ENCODE measurements at places on chromosomes 12 and 14.

- no peak for DNase-seq
Observed at GRCh38 chr14:61562321-61563161, 132.8 kb upstream of the HIF1A start.

DNA sequence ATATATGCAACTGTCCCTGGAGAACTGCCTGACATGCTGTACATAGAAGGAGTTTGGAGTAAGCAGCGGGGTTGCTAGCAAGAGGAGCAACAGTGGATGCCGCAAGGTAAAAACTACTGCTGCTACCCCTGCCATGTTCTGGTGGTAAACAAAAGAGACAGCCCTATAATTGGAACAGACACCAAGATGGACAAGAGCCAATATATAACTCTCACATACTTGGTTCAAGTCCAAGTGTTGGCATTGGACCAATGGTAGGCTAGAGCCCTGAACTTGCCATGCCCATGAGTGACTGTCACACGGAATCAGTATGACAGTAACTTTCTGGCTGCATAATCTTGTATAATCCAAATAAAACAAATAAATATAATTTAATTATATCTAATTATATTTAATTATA is 13.7 kb downstream of the ATXN7L3B start:
- no peak for DNase-seq

DNA sequence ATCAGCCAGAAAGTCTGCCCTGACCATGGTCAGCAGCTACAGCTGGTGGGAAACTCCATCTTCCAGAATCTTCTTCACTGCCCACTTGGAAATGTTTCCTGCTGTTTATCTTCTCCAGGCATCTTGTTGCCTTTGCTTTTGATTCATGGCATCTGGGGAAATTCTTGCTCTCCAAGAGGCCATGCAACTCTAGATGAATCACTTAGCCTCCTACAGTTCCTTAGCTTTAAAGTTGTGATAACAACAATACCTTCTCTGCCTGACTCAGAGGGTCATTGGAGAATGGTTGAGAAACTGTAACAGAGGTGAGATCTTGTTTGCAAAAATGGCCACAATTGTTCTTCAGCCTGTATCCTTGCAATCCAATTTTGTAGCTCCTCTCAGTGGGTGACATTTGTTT is 121.0 kb upstream of the VRK1 start:
- no peak for DNase-seq

DNA sequence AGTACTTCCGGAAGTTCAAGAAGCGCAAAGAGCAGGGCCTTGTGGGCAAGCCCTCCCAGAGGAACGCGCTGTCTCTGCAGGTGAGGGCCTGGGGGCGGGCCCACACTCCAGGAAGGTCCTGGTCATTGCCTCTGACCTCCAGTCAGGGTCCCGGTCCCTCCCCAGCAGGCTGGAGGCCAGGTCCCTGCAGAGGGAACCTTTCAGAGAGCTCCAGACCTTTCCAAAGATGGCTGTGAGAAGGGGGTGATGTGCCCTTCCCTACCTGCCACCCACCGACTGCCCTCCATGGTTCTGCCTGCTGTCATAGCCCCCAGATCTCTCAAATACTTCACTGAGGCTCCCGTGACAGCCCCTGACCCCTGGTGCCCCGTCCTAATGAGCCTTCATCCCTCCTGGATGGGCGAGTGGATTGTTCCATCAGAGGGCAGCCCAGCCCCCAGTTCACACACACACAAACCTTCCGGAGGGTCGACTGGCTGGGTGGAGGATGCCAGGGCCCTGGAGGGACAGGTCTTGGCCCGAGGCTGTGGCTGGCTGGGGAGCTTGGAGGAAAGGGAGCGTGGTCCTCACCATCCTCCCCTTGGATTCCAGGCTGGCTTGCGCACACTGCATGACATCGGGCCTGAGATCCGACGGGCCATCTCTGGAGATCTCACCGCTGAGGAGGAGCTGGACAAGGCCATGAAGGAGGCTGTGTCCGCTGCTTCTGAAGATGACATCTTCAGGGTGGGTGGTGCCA is 117.5 kb upstream of the FKBP4 start:
- DNase-seq = no peak

DNA sequence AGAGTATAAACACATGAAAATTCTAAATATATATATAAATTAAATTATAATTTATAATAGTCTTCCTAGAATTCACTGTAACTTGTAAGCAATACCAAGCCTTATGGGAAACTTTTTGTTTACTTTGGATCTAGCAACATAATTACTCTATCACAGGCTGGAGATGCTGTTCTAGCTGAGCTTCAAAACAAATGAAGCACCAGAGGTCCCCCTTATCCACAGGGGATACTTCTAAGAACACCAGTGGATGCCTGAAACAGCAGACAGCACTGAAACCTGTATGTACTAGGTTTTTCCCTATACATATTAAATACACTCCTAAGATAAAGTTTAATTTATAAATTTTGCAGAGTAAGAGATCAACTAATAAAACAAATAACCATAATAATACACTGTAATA is 96.6 kb downstream of the CDK17 start:
- no peak for DNase-seq

DNA sequence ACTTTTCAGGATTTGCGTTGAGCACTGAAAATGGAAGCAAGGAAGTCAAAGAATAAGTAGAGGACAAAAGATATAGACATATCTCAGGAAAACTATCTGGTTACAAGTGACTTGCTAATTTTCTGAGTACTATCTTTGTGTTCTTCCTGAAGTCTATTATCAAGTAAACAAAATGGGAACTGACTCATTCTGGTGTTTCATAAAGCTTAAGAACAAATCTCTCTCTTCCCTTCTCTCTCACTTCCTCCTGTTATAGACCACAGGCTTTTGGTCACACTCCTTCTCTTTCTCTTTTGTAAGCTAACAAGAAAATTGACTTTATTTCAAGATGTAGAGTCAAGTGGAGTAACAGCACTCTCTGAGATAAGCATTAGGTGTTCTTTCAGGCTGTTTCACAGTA is 406.6 kb upstream of the SYT1 start:
- no peak for DNase-seq

DNA sequence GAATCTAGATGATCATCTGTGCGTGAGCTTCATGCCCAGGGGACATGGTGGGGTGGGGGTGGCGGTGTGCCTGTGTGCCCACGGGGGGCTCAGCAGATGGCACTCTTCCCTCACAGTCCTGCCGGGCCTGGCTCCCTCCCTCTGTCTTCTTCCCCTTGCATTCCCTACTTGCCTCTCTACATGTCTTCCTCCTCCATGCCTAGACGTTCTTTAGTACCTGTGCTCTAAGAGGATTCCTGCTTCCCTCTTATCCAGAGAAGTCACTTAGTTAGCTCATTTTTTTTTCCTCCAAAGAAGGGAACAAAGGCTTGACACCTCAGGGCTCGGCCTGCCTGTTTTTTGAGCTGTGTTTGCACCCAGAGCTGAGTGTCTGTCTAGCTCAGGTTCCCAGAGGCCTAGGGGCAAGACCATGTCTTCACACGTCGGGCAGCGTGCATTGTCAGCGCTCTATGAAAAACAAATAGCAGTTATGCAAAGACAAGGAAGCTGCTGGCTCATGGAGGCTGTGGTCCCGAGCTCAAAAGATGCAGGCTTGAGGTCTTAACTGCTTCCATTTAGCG is 48.8 kb downstream of the NINJ2 start:
- DNase-seq = no peak

Data from glutamatergic neuron (in vitro differentiated cells).